ENCODE measurements at places on chromosomes 11 and 22. TPM values are rescaled to one million over a fixed set of nuclear protein-coding genes. Genes with fewer than 3 reads are reported as not detected.
A peak's percentile ranks its signal among the peaks of the same experiment; 100 is the strongest.

Gene ALDH3B1
- 0.44 TPM for total RNA-seq

Gene OR4A15
- total RNA-seq = not detected

Gene SCGB1C1
- total RNA-seq = not detected

Gene VPREB3
- total RNA-seq = not detected

DNA sequence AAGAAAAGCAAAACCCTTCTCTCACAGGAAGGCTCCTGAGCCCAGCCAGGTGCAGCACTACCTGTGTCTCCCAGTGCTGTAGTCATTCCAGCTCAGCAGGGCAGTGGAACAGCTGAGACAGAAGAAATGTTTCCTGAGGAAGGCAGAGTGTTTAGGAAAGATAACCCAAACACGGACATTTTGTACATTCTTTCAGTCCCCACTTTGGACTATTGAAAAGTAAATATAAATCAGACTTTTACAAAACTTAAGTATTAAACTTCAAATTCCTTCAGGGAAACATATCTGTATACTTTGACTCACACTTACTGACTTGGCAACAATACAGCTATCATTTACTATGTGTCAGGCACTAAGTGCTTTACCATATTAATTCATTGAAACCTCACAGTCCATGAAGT is 40.4 kb downstream of the RRAS2 start:
- H3K4me1 ChIP-seq = peaks cover 11% of the 10 kb centered on the region
- no peak overlapping the region for H3K27ac ChIP-seq
- no peak for DNase-seq
- H3K36me3 ChIP-seq = no peaks in the 10 kb centered on the region

DNA sequence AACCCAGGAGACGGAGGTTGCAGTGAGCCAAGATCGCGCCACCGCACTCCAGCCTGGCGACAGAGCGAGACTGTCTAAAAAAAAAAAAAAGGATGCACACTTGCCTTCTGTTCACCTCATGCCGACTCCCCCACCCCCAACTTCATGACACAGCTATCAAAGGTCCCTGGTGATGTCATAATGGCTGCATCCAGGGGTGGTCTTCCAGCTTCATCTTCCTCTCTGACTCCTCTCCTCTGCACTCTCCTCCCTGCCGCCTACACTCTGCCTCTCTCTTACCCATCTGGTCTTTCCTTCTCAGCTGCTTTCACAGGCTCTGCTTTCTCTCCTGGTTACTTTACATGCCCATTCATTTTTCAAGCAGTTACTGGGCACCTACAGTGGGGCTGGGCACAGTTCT is 16.4 kb upstream of the KDM2A start:
- H3K4me3 ChIP-seq = no peak overlapping the region
- H3K27ac ChIP-seq = no peak overlapping the region
- H3K36me3 ChIP-seq = no peaks in the 10 kb centered on the region
- no peaks in the 10 kb centered on the region for H3K27me3 ChIP-seq
- no peak for DNase-seq

- H3K27ac ChIP-seq = no peak overlapping the region
- no peak overlapping the region for H3K4me3 ChIP-seq
- no peak for DNase-seq
- no peaks in the 10 kb centered on the region for H3K27me3 ChIP-seq
- H3K36me3 ChIP-seq = peaks cover 36% of the 10 kb centered on the region
- peaks cover 57% of the 10 kb centered on the region for H3K4me1 ChIP-seq
Observed at GRCh38 chr22:20864186-20864908, 5.5 kb downstream of the SNAP29 start.

DNA sequence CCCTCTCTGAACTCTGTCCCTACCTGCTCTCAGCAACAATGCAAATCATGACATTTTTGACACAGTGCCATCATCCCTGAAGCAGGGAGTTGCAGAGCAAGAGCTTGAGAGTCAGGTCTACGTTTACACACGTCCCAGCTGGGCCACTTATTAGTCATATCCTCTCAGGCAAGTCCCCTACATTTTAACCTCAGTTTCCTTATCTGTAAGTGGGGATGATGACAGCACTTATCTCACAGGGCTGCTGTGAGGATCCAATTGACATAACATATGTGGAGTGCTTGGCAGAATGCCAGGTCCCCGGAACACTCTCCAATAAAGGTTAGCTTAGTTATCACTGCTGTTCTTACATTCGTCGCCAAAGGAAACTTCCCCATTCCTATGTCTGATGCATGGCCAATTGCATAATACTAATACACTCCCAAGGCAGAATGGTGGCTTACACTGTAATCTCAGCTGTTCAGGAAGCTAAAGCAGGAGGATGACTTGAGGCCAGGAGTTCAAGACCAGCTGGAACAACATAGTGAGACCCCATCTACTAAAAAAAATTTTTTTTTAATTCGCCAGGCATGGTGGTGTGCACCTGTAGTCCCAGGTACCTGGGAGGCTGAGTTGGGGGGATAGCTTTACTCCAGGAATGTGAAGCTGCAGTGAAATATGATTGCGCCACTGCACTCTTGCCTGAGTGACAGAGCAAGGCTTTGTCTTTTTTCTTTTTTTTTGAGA is 16.6 kb downstream of the ASCC2 start:
- H3K27me3 ChIP-seq = no peaks in the 10 kb centered on the region
- peak; percentile 7 for DNase-seq
- no peak overlapping the region for H3K27ac ChIP-seq
- H3K36me3 ChIP-seq = peaks cover 71% of the 10 kb centered on the region

GRCh38 chr11:131666617-131667016 is 296.2 kb downstream of the NTM start:
- no peak overlapping the region for H3K4me3 ChIP-seq
- no peaks in the 10 kb centered on the region for H3K27me3 ChIP-seq
- DNase-seq = no peak
- no peaks in the 10 kb centered on the region for H3K4me1 ChIP-seq
- no peak overlapping the region for H3K27ac ChIP-seq

DNA sequence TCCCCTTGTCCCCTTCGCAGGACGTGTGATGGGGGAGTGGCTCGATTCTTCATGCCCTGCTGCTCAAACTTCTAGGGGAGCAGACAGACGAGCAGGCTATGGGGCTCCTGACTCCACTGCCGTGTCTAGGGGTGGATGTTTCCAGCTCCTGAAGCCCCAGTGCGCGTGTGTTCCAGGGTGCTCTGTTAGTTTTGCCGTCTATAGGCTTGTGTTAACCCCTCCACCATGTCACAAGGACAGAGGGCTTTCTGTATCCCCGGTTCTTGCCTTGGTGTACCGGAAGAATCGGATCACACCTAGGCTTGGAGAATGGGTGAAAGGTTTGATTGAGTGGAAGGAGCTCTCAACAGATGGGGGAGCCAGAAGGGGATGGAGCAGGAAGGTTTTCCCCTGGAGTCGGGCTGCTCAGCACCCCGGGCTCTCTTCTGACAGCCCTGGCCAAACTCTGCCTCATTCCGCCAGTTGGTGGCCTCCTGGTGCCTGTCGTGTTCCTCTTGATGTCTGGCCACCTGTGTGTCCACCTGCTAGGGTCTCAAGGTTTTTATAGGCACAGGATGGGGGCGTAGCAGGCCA is 810.7 kb downstream of the BRD1 start:
- H3K36me3 ChIP-seq = no peaks in the 10 kb centered on the region
- no peak overlapping the region for H3K27ac ChIP-seq
- no peak overlapping the region for H3K4me3 ChIP-seq
- H3K27me3 ChIP-seq = peaks cover 2% of the 10 kb centered on the region
- no peaks in the 10 kb centered on the region for H3K4me1 ChIP-seq

GRCh38 chr11:115705200-115705599 is 201.0 kb upstream of the CADM1 start:
- DNase-seq = no peak
- no peaks in the 10 kb centered on the region for H3K4me1 ChIP-seq
- H3K27me3 ChIP-seq = no peaks in the 10 kb centered on the region
- no peak overlapping the region for H3K4me3 ChIP-seq
- no peak overlapping the region for H3K27ac ChIP-seq
- H3K36me3 ChIP-seq = no peaks in the 10 kb centered on the region

DNA sequence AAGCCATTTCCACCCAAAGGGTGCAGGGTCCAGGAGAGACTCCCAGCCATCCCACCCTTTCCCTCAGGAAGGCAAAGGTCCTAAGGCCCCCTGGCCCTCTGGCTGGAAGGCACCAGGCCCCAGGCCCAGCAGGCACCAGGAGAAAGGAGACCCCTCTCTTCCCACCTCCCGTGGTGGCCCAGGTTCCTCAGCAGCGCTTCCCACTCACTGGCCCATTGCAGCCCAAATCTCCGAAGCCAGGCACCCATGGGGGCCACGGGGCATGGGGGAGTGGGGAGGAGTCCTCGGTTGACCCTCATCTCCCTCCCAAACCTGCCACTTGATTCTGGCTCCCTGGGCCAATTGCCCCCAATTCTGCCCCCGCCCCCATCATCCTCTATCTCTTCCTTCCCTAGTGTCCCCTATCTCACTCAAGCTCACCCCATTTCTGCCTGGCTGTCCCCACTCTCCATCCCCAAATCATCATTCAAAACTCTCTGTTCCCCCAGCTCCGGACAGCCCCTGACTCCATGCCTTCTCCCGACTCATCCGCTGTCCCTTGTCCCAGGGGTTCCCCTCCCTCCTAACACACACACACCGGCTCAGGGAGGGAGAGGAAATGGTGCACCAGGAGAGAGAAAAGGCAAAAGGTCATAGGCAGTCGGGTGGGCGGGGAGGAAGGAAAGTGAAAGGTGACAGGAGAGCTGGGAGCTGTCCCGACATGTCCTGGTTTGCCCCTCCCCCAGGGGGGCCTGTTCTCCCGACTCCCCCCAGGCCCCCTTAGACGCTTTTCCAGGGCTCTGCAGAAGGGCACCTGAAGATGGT is 1.2 kb downstream of the LIF start:
- peaks cover 6% of the 10 kb centered on the region for H3K27me3 ChIP-seq
- H3K36me3 ChIP-seq = no peaks in the 10 kb centered on the region
- peaks cover 53% of the 10 kb centered on the region for H3K4me1 ChIP-seq
- H3K27ac ChIP-seq = no peak overlapping the region
- DNase-seq = no peak
- H3K4me3 ChIP-seq = peak overlapping the region; percentile 68

- no peak overlapping the region for H3K27ac ChIP-seq
- no peaks in the 10 kb centered on the region for H3K4me1 ChIP-seq
- H3K36me3 ChIP-seq = no peaks in the 10 kb centered on the region
- H3K4me3 ChIP-seq = no peak overlapping the region
- H3K27me3 ChIP-seq = no peaks in the 10 kb centered on the region
Observed at GRCh38 chr22:34808618-34809017, 257.3 kb upstream of the ISX start.

GRCh38 chr11:113465786-113466185 is 9.4 kb downstream of the DRD2 start:
- no peak overlapping the region for H3K4me3 ChIP-seq
- DNase-seq = no peak

DNA sequence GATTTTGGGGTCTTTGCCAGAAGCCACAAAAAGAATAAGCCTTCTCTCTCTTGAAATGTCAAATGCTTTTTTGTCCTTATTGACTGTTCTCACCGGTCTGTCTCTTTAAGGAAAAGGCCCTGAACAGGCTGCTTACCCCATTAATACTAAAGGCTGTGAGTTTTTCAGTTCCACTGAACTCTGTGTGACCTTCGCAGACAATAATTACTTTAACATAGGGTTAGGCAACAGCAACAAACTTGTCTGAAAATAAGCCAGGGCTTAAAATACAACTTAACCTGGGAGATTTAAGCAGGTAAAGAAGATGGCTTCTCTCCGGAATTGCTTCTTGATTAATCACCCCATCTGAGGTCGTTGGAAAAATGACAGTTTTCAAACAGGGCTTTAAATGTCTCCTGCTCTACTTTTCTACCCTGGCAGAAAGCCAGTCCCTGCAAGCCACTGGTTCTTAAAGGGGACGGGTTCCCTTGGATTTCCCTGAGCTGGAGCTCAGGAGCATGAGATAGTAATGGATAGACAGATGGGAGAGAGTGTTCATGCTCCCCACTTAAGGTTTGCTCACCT is 69.4 kb downstream of the ARL14EP start:
- H3K4me3 ChIP-seq = no peak overlapping the region
- H3K27me3 ChIP-seq = no peaks in the 10 kb centered on the region
- H3K36me3 ChIP-seq = no peaks in the 10 kb centered on the region
- no peaks in the 10 kb centered on the region for H3K4me1 ChIP-seq

DNA sequence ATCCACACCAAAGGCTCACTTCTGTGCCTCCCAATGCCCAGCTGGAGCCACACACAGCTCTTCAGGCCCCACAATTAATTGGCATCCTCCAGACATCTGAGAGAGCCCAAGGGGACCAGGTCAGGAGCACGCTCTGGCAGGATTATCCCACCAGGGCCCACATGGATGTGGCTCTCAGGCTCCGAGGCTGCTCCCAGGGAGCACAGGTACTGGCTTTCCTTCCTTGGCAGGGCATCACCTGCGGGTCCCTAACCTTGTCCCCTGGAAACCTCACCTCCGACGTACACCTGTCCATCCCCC is 54.3 kb downstream of the CD6 start:
- DNase-seq = no peak
- peak overlapping the region; percentile 15 for H3K4me3 ChIP-seq
- H3K4me1 ChIP-seq = peaks cover 86% of the 10 kb centered on the region
- H3K27me3 ChIP-seq = no peaks in the 10 kb centered on the region
- H3K27ac ChIP-seq = peak overlapping the region; percentile 71
- peaks cover 6% of the 10 kb centered on the region for H3K36me3 ChIP-seq

DNA sequence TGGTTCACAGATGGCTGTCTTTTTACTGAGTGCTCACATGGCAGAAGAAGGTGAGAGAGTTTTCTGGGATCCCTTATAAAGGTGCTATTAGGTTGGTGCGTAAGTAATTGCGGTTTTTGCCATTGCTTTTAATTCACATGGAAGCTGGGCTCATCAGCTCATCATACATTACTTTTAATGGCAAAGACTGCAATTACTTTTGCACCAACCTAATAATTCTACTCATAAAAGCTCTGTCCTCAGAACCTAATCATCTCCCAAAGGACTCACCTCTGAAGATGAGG is 23.0 kb downstream of the RCN1 start:
- H3K36me3 ChIP-seq = no peaks in the 10 kb centered on the region
- no peaks in the 10 kb centered on the region for H3K4me1 ChIP-seq
- no peaks in the 10 kb centered on the region for H3K27me3 ChIP-seq
- no peak overlapping the region for H3K27ac ChIP-seq
- DNase-seq = no peak
- H3K4me3 ChIP-seq = no peak overlapping the region

GRCh38 chr22:47929073-47929472 is 1166.6 kb downstream of the TBC1D22A start:
- H3K4me3 ChIP-seq = no peak overlapping the region
- H3K4me1 ChIP-seq = no peaks in the 10 kb centered on the region
- H3K36me3 ChIP-seq = no peaks in the 10 kb centered on the region
- no peaks in the 10 kb centered on the region for H3K27me3 ChIP-seq

GRCh38 chr11:11978792-11979487 is 29.5 kb downstream of the DKK3 start:
- no peak overlapping the region for H3K4me3 ChIP-seq
- no peaks in the 10 kb centered on the region for H3K27me3 ChIP-seq
- no peak for DNase-seq
- no peaks in the 10 kb centered on the region for H3K36me3 ChIP-seq
- peaks cover 10% of the 10 kb centered on the region for H3K4me1 ChIP-seq

Data from CD4-positive, alpha-beta T cell (primary cell).